Endothelial cell of umbilical vein (primary cell): ENCODE measurements at places on chromosomes 11 and 22.

DNA sequence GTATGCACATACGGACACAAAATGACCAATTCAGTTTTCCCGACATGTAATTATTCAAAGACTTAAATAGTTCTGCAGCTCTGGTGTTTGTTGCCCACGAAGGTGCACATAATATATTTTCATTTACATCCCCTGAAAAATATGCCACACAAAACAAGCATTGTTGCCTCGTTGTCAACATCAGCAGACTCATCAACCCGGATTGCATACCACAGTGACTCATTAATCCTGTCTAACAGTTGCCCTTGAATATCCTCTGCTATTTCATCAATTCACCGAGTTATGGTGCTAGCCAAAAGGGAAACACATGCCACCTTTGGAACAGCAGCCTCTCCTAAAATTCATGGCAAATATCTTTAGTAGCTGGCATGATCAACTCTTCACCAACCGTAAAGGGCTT, 582.2 kb downstream of the LRRC4C start:
- no peak for DNase-seq

GRCh38 chr11:111124724-111125123, 120.8 kb upstream of the POU2AF2 start:
- DNase-seq, result no peak

DNA sequence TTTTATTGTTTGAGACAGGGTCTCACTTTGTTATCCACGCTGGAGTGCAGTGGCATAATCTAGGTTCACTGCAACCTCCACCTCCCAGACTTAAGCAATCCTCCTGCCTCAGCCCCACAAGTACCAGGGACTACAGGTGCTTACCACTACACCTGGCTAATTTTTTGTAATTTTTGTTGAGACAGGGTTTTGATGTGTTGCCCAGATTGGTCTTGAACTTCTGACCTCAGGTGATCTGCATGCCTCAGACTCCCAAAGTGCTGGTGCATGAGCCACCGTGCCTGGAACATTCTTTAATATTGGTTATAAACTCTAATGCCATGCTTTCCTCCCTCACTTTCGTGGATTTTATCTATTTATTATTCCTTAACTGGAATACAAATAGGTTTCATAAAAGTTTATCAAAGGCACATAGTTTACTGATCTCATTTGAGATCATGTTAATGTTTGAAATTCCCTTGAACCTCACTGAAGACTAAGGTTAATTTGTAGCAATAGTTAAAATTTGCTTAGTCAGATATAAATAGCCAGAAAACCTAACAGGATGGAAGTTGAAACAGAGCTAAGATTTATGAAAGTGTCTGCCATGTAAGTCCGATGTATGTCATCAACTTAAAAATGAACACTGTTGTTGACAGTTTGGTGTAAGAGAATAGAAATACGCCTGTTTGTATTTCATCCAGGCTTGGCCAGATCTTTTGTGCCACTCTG, 27.6 kb downstream of the KDM2A start:
- DNase-seq, result no peak

- DNase-seq, result no peak
Observed at GRCh38 chr11:12789596-12790215, 115.5 kb downstream of the TEAD1 start.

- no peak for DNase-seq
Observed at GRCh38 chr11:94184362-94184761, 55.7 kb downstream of the PANX1 start.

- no peak for DNase-seq
Observed at GRCh38 chr11:43712676-43713075, 32.1 kb downstream of the HSD17B12 start.

DNA sequence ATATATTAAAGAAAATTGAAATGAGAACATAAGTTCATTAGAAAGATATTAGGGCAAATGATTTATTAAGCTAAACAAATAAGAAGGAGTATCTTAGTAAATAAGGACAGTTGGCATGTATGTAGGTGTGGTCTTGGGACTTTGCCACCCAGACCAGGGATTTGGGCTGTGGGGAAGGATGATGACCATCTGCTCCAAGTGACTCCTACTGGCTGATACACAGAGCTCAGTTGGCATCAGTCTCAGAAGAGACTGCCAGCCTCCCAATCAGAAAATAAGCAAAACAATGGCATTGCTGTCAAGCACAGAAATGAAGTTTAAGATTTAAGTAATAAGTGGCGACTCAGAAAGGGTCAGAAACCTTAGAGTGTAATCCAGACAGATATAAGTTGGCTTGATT, 49.5 kb downstream of the PAX6 start:
- no peak for DNase-seq

DNA sequence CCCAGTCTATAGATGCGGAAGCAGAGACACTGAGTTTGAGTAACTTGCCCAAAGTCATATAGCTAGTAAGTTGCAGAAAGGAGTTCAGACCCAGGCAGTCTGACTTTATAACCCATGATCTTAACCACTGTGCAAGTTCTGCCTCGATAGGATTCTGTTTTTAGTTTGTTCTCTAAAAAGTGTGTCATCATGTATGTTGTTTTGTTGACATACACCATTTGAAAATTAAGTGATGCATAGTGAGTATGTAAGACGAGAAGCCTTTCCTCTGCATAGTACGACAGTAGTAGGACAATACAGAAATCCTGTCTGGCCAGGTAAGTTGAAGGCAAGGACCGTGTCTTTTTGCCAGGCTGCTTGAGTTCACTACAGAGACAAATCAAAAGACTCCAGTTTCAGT, 3.3 kb downstream of the ZC3H12C start:
- no peak for DNase-seq

DNA sequence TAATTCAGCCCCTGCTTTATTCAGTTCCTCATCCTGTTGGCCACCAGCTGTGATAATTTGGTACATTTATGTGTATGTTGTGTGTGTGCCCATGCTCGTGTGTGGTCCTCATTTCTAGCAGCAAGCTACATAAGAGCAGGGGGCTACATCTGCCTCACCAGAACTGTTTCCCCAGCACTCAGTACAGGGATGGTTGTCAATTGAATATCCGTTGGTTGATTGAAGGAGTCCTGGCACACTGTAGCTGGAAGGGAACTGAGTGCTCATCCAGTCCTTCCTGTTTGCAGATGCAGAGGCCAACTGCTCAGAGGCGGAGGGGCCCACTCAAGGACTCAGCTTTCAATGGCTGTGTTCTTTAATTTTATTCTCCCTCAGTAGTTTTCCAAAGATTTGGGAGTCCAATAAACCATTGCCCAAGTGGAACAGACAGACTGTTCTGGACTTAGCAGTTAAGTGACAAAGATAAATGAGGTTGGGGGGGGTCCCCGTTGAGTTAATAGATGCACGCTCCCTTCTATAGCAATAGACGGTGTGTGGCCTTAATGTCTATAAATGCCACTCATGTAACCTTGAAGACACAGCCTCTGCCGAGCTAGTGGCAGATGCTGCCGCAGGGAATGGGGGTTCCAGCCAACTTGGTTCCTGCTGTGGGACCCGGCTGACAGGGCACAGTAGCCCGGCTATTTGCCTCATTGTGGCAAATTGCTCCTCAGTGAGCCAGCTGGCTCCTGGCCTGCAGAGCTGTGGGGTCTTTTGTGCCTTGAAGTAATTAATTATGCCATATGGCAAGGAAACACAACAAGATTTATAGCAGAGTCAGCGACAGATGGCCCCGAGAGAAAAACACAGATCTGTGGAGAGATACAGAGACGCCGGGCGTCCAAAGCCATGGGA, 71.4 kb upstream of the GRK3 start:
- DNase-seq, result no peak

DNA sequence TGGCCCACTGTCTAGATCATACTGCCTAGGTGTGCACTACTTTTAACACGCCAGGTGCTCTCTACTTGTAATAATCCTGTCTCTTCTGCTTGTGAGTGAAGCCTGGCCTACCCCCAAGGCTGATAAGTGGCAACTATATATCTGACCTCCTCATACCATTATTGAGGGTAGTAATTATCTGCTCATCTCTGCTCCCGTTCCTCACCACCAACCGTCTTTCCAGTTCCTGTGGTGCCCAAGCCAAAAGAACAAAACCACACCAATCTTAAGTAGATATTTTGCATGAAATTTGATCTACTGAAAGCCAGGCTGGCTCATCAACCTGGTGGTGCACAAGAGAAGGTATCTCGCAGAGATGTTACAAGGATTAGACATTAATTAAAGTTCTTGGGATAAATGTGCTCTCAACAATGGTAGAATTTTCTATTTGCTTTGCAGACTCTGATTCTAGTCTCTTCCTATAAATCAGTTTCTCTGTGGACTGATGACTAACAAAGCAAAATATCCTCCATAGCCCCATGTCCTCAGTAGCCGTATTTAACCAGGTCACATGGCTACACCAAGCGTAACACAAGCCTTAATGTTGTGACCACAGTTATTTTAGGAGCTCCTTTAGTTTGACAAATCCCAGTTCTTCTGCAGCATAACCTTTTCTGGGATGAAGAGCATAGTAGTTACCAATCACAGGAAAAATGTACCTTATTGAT, 267.2 kb downstream of the NTM start:
- no peak for DNase-seq

GRCh38 chr22:26463688-26464087, 19.9 kb downstream of the HPS4 start:
- no peak for DNase-seq

DNA sequence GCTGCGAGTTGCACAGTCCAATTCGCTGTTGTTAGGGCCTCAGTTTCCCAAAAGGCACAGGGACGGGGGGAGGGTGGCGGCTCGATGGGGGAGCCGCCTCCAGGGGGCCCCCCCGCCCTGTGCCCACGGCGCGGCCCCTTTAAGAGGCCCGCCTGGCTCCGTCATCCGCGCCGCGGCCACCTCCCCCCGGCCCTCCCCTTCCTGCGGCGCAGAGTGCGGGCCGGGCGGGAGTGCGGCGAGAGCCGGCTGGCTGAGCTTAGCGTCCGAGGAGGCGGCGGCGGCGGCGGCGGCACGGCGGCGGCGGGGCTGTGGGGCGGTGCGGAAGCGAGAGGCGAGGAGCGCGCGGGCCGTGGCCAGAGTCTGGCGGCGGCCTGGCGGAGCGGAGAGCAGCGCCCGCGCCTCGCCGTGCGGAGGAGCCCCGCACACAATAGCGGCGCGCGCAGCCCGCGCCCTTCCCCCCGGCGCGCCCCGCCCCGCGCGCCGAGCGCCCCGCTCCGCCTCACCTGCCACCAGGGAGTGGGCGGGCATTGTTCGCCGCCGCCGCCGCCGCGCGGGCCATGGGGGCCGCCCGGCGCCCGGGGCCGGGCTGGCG, at the start of gene BCR:
BCR (plus strand) TSS at position 209 of the 592 bp plus-strand sequence. CDS start 452 bp downstream, outside the sequence.
- peak; percentile 69 for DNase-seq

- no peak for DNase-seq
Observed at GRCh38 chr11:1505480-1505879, 18.9 kb upstream of the MOB2 start.

DNA sequence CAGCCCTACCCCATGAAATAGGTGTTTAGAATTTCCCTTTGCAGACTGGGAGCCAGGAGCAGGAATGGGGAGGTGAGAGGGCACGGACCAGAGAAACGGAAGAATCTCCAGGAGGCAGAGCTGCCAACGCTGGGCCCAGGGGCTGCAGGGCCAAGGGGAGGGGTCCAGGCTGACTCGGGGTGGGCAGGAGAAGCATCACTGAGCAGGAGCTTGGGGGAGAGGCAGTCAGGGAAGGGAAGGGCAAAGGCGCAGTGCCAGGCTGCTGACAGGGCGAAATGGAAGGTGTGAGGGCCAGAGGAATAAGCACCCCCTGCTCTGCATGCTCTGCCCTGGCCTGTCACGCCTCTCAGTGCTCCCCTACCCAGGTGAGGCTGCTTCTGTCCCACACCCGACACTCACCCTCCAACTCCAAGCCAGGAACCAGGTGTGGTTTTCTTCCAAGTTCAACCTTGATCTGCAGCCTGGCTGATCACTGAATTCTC, 14.5 kb downstream of the LRRC32 start:
- no peak for DNase-seq

GRCh38 chr11:64127267-64128072, 38.4 kb downstream of the MACROD1 start:
- DNase-seq, result no peak

DNA sequence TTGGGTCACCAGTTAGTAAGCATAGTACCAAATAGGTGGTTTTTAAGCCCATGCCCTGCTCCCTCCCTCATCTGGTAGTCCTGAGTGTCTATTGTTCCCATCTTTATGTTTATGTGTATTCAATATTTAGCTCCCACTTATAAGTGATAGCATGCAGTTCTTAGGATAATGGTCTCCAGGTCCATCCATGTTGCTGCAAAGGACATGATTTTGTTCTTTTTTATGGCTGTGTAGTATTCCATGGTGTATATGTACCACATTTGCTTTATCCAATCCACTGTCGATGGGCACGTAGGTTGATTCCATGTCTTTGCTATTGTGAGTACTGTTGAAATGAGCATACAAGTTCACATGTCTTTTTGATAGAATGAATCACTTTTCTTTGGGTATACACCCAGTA, 18.2 kb upstream of the SYTL2 start:
- DNase-seq, result no peak

DNA sequence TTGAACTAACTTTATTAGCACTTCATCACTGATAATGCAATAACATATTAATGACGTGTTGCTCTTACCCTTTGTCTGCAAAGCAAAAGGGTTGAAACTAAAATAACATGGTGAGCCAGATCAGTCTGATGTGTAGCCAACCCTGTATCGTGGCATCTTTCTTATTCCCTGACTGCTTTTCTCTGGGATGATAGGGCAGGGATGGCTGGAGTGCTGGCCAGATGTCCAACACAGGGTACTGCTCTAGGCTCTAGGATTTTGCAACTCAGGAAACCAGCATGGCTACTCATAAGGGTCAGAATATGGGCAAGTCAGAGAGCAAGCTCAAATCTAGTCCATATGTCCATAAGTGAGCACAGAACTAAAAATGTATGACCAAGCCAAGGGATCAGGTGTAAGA, 129.1 kb downstream of the SLC17A6 start:
- DNase-seq, result no peak

- no peak for DNase-seq
Observed at GRCh38 chr22:35537232-35537631, 3.4 kb upstream of the RASD2 start.

- no peak for DNase-seq
Observed at GRCh38 chr11:118047749-118048148, 29.1 kb upstream of the TMPRSS4 start.

DNA sequence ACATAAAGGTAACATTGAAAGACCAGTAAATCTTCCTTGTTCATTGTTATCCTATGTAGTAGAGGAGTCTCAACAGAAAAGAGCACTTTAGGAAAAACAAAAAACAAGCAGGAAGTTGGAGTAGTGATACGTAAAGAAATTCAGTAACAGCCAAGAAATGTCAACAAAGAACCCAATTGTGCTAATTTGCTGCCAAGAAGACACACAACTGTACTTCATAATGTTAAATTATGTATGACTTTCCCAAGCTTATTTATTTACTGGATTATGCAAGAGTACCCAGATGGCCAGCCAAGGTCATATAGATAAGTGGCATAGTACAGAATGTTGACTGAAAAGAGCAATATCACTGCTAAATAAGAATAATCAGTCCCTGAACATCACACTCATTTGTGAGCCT, 264.7 kb upstream of the CCDC179 start:
- DNase-seq, result peak; percentile 38

DNA sequence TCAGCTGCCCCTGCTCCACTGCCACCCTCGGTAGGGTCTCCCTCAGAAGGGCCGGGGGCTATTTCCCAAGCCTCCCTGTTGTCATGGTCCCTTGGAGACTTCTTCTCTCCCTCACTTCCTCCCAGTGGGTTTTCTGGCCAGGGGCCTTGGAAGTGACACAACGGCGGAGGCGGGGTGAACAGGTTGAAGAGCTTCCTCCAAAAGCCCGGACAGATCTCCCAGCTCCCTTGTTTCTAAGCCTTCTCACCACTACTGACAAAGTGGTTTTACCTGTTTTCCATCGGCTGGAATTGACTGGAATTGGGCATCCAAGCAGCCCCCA, 14.5 kb downstream of the MYH9 start:
- DNase-seq, result no peak

- DNase-seq, result no peak
Observed at GRCh38 chr11:72681226-72682153, 7.3 kb upstream of the PDE2A start.

- DNase-seq, result no peak
Observed at GRCh38 chr11:15602785-15603567, 488.3 kb downstream of the INSC start.
